IPS DF 19.7 (cell line): ENCODE measurements at places on chromosomes 7 and 10.

DNA sequence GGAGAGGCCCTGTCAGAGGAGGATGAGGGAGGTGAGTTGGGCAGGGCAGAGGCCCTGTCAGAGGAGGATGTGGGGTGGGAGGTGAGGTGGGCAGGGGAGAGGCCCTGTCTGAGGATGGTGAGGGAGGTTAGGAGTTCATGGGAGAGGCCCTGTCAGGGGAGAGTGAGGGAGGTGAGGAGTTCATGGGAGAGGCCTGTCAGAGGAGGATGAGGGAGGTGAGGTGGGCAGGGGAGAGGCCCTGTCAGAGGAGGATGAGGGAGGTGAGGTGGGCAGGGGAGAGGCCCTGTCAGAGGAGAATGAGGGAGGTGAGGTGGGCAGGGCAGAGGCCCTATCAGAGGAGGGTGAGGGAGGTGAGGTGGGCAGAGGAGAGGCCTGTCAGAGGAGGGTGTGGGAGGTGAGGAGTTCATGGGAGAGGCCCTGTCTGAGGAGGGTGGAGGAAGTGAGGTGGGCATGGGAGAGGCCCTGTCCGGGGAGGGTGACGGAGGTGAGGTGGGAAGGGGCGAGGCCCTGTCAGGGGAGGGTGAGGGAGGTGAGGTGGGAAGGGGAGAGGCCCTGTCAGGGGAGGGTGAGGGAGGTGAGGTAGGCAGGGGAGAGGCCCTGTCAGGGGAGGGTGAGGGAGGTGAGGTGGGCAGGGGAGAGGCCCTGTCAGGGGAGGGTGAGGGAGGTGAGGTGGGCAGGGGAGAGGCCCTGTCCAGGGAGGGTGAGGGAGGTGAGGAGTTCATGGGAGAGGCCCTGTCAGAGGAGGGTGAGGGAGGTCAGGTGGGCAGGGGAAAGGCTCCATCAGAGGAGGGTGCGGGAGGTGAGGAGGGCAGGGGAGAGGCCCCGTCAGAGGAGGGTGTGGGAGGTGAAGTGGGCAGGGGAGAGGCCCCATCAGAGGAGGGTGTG lies 73.7 kb downstream of the INPP5A start:
- no peak for DNase-seq

DNA sequence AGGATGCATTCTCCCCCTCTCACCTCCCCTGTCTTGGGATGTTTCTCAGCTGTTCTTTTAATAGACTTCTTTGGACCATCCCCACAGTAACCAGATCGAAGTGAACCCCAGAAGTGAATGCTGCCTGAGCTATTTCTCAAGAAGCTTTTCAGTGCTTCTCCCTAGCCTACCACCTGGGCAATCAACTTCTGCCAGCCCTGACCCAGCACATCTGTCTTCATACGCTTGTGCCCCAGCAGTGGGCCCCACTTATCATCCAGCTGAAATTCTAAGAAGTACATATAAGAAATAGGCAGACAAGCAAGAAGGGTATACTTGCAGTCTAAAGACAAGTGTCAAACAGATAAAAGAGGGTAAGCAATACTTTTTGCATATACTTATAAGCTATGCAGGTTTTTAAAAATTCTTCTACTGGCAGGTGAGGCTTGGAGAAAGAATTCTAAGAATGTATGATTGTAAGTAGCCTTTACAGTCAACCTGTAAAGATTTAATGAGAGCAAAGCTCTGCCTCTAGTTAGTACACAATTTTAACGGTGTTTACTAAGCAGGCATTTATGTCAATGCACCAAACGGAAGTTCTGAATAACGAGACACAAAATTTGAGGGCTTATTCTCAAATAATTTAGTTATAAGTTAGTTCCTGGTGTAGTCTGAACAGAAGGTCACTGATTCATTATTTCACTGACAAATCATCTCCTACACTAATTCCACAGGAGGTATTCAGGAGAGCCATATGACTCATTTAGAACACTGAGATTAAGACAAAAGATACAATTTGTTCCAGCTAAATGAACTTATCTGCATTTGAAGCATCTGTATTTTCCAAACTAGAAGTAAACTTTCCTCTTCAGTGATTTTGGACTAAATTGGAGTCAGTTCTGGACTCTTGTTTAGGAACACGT lies 83.3 kb downstream of the RNLS start:
- no peak for DNase-seq

DNA sequence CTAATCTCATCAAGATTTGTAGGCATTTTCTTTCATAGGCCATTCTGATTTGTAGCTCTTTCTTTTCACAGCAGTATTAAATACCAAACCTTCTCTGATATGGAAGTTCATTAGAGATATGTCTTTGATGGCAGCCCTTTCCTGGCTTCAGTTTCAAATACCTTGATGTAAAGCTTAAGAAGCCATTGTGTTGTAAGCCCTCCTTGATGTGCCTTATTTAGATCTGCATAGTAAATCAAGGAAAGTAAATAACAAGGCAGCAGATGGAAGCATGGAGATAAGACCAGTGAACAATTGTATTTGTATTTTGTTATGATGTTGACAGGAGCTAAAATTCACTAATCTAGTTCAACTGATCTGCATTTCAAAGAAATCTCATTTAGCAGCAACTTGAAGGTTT lies 234.9 kb upstream of the PPP1R3A start:
- no peak for DNase-seq

GRCh38 chr7:151590850-151591771 lies 71.4 kb upstream of the RHEB start:
- DNase-seq = no peak

- no peak for DNase-seq
Observed at GRCh38 chr10:100502926-100503494, 16.7 kb downstream of the SEC31B start.

DNA sequence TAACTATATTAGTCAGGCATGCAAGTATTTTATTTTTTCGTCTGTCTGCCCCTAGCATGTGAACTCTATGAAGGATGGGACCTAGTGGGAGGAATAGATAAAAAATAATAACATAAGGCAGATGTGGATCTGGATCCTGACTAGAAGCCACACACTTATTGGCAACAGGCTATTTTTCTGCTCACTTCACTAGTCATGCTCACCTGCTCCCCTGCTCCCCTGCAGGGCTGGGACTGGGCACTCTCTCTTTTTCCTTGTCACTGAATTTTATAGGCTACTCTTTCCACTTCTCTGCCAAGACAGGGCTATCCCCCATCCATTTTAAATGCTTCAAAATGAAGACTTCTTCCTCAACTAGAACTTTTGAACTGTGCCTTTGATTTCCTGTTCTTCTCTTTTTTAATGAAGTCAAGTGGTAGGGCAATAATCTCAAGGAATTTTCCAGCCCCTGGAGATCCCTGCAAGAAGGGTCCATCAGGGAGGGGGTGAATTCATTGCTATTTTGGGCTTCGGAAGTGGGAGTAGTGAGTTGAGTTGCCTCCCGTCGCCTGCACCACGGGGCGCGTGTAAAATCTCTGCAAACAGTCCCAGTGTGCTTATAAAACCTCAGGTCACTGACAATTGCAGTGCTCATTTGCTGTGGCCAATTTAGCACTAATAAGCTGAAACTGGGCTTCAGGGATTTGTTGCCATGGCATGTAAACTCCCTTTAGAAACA lies 156.7 kb upstream of the NPVF start:
- no peak for DNase-seq

DNA sequence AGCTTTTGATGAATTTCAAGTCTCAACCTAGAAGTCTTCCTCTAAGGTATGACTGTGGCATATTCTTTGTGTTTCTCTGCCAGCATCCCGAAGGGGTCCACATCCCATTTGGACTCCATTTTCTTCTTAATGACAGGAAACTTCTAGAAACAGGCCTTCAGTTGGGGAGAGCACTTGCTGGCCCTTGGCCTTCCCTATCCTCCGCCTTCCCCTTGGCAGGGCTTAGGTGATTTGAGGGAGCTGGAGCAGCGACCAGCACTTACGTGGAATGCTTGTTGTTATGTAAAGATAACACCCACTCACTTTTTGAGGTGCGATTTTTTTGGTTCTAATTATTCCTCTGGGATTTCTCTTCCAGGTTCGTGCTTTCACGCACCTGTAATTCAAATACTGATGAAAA lies 42.9 kb upstream of the ZNF716 start:
- DNase-seq = no peak

GRCh38 chr10:78292250-78292981 lies 258.8 kb downstream of the RPS24 start:
- DNase-seq = no peak

DNA sequence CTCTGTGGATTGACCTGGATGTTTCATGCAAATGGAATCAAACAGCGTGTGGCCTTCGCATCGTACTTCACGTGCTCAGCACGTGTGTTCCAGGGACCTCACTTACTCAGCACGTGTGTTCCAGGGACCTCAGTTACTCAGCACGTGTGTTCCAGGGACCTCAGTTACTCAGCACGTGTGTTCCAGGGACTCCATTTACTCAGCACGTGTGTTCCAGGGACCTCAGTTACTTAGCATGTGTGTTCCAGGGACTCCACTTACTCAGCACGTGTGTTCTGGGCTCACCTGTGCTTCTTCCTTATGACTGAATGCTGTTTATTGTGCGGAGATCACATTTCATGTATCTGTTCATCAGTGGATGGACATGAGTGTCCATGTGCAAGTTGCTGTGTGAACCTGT lies 22.0 kb downstream of the INPP5A start:
- DNase-seq = no peak

DNA sequence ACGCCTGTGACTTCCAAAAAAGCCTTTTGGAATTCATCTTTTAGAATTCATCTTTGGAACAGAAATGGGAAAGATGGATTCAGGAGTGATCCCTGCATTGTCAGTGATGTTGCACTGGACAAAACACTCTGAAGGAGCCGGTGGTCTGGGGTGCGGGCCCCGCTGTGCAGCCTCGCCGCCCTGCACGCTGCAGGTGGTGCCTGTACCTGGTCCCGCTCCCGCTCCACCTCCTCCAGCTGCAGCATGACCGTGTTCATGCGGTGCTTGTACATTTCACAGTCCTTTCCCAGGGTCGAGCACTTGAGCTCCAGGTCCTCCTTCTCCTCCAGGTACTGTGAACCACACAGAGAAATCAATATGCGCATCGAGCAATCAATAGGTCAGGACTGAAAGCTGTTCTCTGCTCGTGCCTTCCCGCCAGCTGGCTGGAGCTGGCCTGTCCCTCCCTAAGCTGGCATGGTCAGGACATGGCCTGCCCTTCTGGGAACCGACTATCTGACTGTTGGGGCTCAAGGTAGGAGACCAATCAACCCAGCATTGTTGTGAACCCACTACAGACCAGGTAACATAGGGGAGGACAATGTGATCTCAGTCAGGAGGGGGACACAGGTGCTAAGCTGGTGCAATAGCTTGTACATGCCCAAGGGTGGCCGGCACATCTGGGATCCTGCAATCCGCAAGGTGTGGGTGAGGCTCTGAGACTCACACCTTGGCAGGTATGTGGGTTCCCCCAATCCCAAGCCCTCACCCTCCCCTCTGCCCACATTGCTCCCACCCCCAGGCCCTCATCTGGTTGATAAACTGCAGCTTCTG lies 93.8 kb upstream of the GNA12 start:
- no peak for DNase-seq

DNA sequence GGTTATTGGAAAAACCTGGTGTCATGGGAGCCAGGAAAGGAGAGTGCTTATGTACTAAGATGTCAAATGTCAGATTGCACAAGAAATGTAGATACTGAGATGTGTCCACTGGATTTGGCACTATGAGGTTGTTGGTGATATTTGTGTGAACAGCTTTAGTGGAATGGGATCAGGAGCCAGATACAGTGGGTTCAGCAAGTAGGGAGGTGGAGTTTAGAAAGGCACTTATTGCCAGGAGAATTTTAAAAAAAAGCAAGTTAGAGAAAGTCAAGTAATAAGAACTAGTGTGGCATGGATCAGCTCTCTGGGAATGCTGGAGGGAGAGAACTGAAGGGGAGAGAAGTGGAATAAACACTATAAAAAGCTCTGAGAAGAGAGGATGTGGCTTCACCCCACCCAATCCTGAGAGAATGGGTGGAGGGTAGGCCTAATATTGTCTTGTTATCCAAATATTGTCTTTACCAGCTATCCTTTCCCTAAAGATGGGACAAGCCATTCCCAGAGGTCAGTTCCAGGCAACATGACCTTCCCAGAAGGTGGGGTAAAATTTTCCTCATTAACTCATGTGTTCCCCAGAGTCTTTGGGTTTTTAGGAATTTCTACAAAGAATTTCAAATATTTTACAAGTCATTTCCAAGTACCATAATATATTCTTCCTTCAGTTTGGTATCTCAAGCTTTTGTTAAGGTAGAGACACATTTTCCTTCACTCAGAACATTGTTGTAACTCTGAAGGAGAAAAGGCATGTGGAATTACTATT lies 42.3 kb downstream of the ENTPD1 start:
- DNase-seq = no peak

DNA sequence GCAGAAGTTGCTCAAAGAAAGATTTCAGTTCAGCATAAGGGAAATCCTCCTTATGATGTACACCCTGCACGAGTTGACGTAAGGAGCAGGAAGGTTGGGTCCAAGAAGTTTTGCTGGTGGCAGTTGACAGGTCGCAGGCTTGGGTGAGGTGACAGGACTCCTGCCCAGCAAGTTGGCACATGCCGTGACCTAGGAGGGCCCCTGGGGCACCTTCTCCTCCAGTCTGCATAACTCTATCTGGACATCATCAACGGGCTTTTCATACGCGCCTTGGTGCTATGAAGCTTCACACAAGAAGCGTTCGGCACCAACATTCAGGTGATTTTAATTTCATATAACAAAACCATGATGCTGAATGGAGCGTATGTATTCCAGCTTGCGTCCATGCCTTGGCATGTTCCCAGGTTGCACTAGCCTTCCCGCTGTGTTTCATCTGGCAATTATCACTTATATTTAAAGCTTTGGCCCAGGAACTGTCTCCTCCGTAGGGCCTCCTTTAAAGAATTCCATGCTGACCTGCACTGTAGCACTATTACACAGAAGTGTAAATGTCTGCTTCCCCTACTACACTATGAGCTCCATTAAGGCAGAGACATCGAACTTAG lies 651.6 kb upstream of the FOXK1 start:
- DNase-seq = no peak
